Fibroblast of lung (primary cell): ENCODE measurements at places on chromosomes 11 and 22. TPM values are rescaled to one million over a fixed set of nuclear protein-coding genes. Genes with fewer than 3 reads are reported as not detected.

TYR gene
- total RNA-seq, result not detected in 2 replicates

TEX54 gene
- total RNA-seq, result not detected in 2 replicates

ACP2 gene
- total RNA-seq, result 16.2 and 23.9 TPM in 2 replicates

GUCY1A2 gene
- 0.50 and 2.6 TPM in 2 replicates for total RNA-seq

DCPS gene
- total RNA-seq, result 9.8 and 13.0 TPM in 2 replicates

PGA3 gene
- total RNA-seq, result 4.3 TPM in 1 of 2 replicates, not detected in the other

HSPB2 gene
- total RNA-seq, result 2.1 and 2.8 TPM in 2 replicates

OR52A1 gene
- not detected in 2 replicates for total RNA-seq

DEPDC5 gene
- 8.2 and 10.4 TPM in 2 replicates for total RNA-seq

OR10D3 gene
- not detected in 2 replicates for total RNA-seq

DNA sequence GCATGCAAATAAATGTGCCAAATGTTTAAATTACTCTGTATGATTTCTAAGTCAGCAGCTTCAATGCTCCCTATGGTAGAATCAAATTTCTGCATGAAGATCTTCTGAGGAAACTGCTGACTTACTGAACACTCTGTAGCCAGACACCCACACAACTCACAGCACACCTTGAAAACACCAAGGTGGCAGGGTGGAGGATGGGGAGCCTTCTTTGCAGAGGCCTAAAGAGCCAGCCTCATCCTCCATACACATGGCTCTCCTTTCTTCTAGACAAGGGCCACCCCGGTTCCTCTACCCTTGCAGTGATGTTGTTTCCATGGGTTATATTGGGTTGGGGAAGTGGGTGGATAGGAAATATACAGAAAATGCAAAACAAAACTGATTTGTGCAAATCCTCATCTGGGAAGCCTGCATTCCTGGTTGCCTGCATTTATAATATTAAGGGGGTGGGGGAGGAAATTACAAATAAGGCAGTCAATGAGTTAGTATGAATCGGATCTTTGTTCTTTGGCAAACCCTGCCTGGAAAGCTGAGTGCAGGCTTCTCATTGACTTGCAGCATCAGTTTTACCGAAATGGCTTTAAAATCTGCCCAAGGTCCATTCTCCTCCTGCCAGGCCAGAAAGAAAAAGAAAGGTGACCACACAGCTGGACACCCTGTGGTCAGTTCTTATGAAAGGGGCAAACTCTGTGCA lies 15.8 kb upstream of the ETS1 start:
- no peak for DNase-seq
- H3K36me3 ChIP-seq, result no peaks in the 10 kb centered on the region
- peaks cover 2% of the 10 kb centered on the region for H3K27me3 ChIP-seq

DNA sequence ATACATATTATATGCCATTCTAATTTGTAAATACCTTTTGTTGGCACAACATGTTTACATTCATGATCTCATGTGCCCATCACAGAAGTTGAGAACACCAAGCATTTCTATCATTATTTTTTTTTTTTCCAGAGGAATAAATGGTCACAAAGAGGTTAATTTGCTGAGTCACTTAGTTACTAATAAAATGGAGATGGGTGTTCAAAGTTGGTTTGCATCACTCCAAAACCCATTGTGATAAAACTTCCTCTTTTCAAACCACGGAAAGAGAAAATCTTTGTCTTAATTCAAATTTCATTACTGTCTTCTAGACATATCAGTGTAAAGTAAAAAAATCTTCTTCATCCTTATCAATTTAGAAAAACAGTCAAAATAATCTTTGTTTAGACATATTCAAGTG lies 636.8 kb upstream of the CCDC179 start:
- H3K4me3 ChIP-seq, result no peak overlapping the region
- H3K4me1 ChIP-seq, result no peaks in the 10 kb centered on the region
- H3K27me3 ChIP-seq, result no peaks in the 10 kb centered on the region
- H3K36me3 ChIP-seq, result no peaks in the 10 kb centered on the region

- H3K27ac ChIP-seq, result no peak overlapping the region
- no peak overlapping the region for H3K4me3 ChIP-seq
- DNase-seq, result peak; percentile 1
- H3K36me3 ChIP-seq, result no peaks in the 10 kb centered on the region
- H3K4me1 ChIP-seq, result no peaks in the 10 kb centered on the region
Observed at GRCh38 chr11:81839976-81840375, 893.7 kb downstream of the FAM181B start.

GRCh38 chr11:129723761-129724162 lies 91.9 kb upstream of the TMEM45B start:
- no peak overlapping the region for H3K27ac ChIP-seq
- no peak for DNase-seq
- H3K4me1 ChIP-seq, result no peaks in the 10 kb centered on the region
- H3K27me3 ChIP-seq, result no peaks in the 10 kb centered on the region
- no peak overlapping the region for H3K4me3 ChIP-seq

DNA sequence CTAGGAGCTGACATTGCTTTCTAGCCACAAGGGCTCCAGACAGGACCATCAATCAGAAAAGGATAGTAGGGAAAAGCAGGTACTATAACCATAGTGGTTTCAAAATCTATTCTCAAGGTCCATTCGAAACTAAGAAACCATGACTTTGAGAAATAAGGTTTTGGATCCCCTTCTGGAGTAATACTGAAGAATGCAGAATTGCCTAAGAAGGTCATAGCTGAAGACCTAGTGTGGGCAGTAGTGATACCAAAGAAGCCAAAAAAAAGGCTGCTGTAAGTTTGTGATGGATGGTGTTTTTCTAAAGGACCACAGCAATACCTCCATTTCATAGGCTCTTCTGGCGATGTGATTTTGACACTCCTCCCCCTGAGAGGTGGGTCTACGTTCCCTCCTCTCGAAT lies 163.1 kb downstream of the MAML2 start:
- DNase-seq, result no peak
- H3K36me3 ChIP-seq, result no peaks in the 10 kb centered on the region
- H3K27ac ChIP-seq, result no peak overlapping the region
- H3K27me3 ChIP-seq, result no peaks in the 10 kb centered on the region
- no peak overlapping the region for H3K4me3 ChIP-seq

- no peaks in the 10 kb centered on the region for H3K36me3 ChIP-seq
- H3K4me3 ChIP-seq, result no peak overlapping the region
- H3K4me1 ChIP-seq, result no peaks in the 10 kb centered on the region
- no peak overlapping the region for H3K27ac ChIP-seq
- DNase-seq, result no peak
- H3K27me3 ChIP-seq, result peaks cover 4% of the 10 kb centered on the region
Observed at GRCh38 chr11:62068730-62069129, 55.1 kb upstream of the INCENP start.

DNA sequence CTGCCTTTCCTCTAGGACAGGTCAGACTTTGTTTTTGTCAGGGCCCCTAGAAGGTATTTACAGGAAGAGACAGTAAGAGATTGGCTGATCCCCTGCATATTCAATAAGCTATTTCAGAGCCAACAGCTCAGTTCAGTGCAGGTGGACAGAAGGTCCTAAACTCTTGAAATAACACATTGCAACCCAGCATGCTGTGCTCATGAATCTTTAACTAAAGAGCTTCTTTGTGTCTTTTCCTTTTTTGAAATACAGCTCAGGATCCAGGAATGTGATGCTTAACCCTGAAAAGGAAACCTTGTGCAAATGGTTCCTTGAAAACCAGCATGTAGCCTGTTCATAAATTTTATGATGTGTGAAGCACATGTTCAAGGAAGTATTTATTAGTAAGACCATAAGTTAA lies 43.9 kb downstream of the BBOX1 start:
- no peak overlapping the region for H3K27ac ChIP-seq
- no peak overlapping the region for H3K4me3 ChIP-seq
- DNase-seq, result peak; percentile 33
- H3K27me3 ChIP-seq, result no peaks in the 10 kb centered on the region
- H3K4me1 ChIP-seq, result no peaks in the 10 kb centered on the region

GRCh38 chr11:81647374-81647773 lies 1086.3 kb downstream of the FAM181B start:
- H3K4me3 ChIP-seq, result no peak overlapping the region
- H3K27ac ChIP-seq, result no peak overlapping the region
- no peaks in the 10 kb centered on the region for H3K4me1 ChIP-seq

DNA sequence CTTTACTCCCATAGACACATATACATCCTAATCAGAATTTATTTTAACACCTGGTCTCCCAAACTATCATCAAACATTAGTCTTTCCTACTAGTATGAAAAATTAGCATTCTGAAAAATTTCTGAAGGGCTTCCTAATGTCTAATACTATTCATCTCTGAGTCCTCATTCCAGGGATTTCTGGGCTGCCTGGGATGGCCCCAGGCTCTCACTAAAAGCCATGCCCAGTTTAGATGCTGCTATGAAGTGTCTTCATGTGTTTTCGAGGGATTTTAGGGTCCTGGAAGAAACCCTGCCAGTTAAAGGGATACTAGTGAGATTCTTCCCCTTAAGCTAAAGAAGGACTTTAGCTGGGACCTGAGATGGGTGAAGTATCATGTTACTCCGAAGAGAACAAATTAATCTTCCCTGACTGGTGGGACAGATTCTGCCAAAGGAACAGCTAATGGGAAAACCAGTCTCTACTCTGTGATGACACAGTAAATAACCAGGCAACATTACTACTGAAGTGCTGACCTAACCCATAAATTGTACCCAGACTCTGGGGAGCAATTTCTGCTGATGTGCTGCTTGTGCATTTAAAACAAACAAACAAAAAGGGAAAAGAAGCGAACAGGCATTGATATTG lies 342.6 kb downstream of the SOX6 start:
- no peaks in the 10 kb centered on the region for H3K4me1 ChIP-seq
- DNase-seq, result peak; percentile 56
- no peaks in the 10 kb centered on the region for H3K36me3 ChIP-seq
- H3K27ac ChIP-seq, result no peak overlapping the region

DNA sequence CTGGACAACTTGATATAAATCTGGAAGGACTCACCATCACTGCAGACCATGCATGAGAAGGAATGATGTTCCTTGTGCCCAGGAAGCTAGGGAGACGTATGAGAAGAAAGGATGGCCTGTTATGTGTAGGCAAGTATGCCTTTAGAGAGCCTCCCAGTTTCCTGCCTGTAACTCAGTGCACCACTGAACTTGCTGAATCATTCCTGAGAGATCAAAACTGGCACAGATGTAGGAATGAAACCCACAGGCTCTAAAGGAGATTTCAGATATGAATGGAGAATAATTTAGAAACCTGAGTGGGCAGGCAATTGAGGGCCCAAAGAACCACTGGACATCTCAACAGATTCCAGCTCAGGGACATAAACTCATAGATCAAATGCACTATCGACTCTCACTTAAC lies 38.4 kb upstream of the PRSS23 start:
- no peaks in the 10 kb centered on the region for H3K27me3 ChIP-seq
- H3K4me3 ChIP-seq, result no peak overlapping the region
- H3K27ac ChIP-seq, result no peak overlapping the region
- DNase-seq, result peak; percentile 39
- peaks cover 2% of the 10 kb centered on the region for H3K4me1 ChIP-seq
- no peaks in the 10 kb centered on the region for H3K36me3 ChIP-seq

- no peaks in the 10 kb centered on the region for H3K36me3 ChIP-seq
- no peak overlapping the region for H3K4me3 ChIP-seq
- no peak overlapping the region for H3K27ac ChIP-seq
- no peak for DNase-seq
- no peaks in the 10 kb centered on the region for H3K27me3 ChIP-seq
Observed at GRCh38 chr22:33889748-33890147, 30.5 kb downstream of the LARGE1 start.

- H3K27me3 ChIP-seq, result no peaks in the 10 kb centered on the region
- H3K27ac ChIP-seq, result peak overlapping the region; percentile 4
Observed at GRCh38 chr22:41197038-41197972, 7.8 kb upstream of the L3MBTL2 start.

DNA sequence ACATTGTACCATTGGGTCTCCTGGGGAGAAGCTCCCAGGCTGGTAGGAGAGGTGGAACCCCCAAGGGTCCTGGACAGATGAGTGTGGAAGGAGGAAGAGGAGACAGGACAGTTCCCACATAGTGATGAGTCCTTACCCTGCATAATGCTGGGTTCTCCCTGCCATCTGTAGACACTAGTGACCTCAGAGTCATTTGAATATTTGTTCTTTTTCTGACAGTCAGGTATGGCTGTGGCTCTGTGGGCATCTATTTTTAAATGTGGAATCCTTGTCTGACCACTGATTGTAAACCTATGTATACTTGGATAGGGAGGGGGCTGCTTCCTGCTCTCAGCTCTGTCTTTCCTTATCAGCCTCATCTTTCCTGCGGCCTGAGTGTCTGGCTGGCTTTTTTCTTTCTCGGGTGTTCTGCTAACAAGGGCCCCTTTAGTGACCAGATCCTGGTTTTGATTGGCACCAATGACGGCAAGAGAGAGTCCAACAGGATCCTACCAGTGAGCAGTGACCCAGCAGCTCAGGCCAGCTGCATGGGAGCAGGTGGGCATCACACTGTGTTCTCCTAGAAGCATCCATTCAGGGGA lies 2.6 kb upstream of the SLC5A1 start:
- H3K4me3 ChIP-seq, result no peak overlapping the region
- no peak for DNase-seq
- no peaks in the 10 kb centered on the region for H3K4me1 ChIP-seq
- H3K36me3 ChIP-seq, result no peaks in the 10 kb centered on the region

GRCh38 chr11:116882386-116882785 lies 45.0 kb upstream of the APOA1 start:
- H3K27ac ChIP-seq, result peak overlapping the region; percentile 6
- DNase-seq, result peak; percentile 88
- H3K27me3 ChIP-seq, result no peaks in the 10 kb centered on the region
- H3K4me3 ChIP-seq, result no peak overlapping the region
- H3K4me1 ChIP-seq, result peaks cover 8% of the 10 kb centered on the region
- H3K36me3 ChIP-seq, result no peaks in the 10 kb centered on the region

- no peaks in the 10 kb centered on the region for H3K27me3 ChIP-seq
- H3K4me3 ChIP-seq, result no peak overlapping the region
- H3K36me3 ChIP-seq, result no peaks in the 10 kb centered on the region
- no peaks in the 10 kb centered on the region for H3K4me1 ChIP-seq
- DNase-seq, result peak; percentile 39
- no peak overlapping the region for H3K27ac ChIP-seq
Observed at GRCh38 chr11:120554766-120555432, 43.4 kb downstream of the GRIK4 start.

DNA sequence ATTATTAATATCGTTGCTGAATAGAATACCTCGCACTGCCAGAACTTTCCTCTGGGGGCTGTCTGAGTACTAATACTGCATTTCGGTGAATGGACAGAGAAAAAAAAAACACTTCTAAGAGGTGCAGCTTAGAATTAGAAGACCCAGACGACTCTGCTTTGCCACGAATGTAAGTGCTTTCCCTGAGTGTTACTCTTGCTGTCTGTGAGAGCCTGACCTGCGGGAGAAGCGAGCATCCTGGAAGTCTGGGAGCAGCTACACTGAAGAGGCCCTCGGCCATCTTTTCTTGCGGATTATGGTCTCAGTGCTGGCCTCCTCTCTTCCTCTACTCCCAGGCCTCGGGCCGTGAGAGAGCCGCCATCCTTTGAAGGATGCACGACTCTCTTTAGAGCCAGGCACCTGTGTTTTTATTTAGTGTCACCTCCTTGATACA lies 94.9 kb downstream of the SCN3B start:
- H3K27ac ChIP-seq, result peak overlapping the region; percentile 34
- no peaks in the 10 kb centered on the region for H3K27me3 ChIP-seq
- peak; percentile 20 for DNase-seq
- H3K4me3 ChIP-seq, result peak overlapping the region; percentile 6

DNA sequence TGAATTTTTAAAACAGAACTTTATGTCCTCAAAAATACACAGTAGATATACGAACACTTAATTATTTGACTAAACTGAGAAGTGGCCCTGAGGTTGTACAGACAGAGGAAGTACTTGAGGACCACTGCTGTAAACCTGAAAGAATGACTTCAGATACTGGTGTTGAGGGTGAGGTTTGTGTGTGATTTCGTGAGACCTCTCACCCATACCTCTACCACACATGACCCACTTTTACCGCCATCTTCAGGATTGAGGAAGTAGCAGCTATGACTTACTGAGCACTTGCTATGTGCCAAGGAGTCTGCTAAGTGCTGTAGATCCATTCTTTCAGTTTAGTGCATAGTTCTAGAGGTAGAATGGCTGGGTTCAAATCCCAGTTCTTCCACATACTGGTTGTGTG lies 21.9 kb downstream of the MMP13 start:
- no peak overlapping the region for H3K4me3 ChIP-seq
- no peak overlapping the region for H3K27ac ChIP-seq
- no peaks in the 10 kb centered on the region for H3K36me3 ChIP-seq
